ENCODE measurements at places on chromosomes 1 and 21.

DNA sequence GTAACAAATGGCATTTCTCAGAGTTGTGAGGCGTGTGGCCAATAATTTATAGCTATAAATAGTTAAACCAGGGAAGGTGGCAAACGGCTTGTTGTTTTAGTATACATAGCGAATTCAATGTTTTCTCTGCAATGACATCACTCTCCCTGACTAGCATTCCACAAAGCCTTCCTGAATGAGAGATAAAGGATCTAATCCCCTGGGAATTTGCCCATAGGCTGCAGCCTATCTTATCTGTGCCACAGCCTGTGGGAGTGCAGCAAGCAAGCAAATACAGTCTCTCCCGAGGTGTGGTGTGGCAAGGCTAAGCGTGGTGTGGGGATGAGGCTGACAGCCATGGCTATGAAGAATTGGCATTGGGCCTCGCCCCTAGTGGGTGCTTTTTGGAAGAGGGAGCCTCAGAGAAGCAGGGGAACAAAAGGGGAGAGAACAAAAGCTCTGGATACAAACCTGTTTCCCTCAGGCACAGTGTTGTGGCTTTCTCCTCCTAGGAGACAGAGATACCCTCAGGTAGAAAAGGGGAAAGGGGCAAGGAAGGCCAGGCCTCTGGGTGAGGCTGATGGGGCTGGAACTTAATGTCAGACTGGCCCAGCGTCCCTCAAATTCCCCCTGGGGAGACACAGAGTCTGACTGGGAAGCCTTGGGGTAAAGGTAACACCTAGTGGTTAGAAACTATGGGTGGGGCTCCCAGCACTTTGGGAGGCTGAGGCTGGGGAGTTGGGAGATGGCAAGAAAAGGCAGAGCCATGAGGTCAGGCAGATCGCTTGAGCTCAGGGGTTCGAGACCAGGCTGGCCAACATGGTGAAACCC is 8.9 kb downstream of the TAGLN2 start:
- DNase-seq = no peak

DNA sequence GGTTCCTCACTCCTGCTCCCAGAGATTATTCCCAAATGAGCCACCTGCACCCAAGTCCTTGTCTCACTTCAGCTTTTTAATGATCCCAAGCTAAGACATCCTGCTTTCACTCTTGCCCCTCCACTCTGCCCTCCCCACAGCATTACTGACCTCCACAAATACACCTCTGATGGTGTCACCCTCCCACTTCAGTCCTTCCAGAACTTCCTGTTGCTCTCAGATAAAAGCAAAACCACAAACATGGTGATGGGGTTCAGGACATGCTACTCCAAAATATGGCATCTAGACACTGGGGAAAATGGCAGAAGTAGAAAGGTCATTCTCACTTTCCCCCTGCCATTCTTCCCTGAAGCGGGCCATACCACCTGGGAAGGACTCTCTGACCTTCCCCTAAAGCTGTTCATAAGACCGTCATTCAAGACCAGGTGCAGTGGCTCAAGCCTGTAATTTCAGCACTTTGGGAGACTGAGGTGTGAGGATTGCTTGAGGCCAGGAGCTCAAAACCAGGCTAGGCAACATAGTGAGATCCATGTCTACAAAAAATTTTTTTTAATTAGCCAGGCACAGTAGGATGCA is 65.8 kb upstream of the KLHDC7A start:
- no peak for DNase-seq

GRCh38 chr1:221576268-221576667 is 165.6 kb downstream of the DUSP10 start:
- peak; percentile 33 for DNase-seq

DNA sequence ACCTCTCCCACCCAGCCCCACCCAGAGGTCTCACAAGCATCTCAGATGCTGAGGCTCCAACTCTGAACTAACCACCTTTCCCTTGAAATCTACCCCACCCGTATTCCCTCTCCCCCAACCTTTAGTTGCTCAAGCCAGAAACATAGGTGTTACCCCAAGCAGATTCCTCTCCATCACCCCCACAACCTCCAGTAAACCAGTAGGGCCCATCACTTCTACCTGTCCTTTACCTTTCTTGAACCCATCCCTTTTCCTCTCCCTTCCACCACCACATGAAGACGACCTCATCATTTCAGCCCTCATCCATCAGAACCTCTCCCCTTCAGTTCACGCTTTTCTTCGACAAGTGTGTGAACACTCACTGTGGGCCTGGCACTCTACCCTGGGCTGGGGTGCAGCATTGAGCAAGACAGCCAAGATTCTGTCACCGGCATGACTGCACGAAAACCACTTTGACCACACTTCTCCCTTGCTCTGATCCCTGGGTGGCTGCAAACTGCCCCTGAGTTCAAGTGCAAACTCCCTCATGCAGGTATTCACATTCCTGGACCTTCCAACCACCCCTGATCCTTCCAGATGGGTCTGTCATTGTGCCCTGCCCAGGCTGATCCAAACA is 65.5 kb upstream of the LAPTM5 start:
- no peak for DNase-seq

GRCh38 chr1:50750021-50750619 is 209.9 kb downstream of the FAF1 start:
- no peak for DNase-seq

DNA sequence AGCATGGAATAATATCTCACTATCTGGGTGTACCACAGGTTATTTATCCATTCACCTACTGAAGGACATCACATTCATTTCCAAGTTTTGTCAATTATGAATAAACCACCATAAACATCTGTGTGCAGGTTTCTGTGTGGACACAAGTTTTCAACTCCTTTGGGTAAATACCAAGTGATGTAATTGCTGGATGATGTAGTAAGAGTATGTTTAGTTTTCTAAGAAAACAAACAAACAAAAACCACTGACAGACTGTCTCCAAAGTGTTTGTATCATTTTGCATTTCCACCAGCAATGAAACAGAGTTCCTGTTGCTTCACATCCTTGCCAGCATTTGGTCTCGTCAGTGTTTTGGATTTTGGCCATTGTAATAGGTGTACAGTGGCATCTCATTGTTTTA is 435.7 kb upstream of the PROX1 start:
- DNase-seq = no peak

DNA sequence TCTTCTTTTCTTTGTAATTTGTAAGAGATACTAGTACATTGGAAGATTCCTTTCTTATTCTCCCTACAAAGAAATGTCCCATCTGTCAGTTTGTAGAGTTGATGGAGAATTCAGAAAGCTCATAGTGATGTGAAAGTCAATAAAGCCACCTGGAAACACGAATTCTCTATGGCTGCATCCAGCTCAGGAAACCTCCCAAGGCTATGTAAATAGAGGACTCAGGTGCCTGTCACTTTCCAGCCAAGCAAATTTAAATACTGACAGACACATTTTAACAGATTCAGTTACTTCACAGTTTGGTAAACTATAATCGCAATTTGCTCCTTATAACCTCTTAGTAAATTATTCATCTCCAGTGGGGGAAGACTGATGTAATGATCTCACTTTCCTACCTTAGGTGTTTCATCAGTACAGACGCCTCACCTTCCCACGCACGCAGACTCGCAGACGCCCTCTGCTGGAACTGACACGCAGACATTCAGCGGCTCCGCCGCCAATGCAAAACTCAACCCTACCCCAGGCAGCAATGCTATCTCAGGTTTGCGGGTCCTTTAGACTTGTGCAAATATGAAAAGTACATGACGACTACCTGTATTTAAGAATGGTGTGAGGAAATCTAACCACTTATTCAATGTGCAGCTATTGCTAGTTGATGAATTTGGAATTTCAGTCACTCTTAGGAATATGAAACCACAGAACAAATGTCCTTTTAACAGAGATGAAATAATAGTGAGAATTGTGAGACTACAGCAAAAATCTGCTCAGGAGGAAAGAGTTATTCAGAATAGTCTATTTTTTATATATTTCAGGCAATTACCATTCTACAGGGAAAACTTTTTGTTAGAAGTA is 60.6 kb downstream of the PTPRC start:
- no peak for DNase-seq

GRCh38 chr1:247112479-247112781 is 8.3 kb upstream of the ZNF669 start:
- no peak for DNase-seq

Measured in BJ (cell line).